ENCODE measurements at places on chromosomes 5 and 9.
A peak's percentile ranks its signal among the peaks of the same experiment; 100 is the strongest.

GRCh38 chr9:72883875-72884274, 69.0 kb downstream of the ALDH1A1 start:
- no peak for DNase-seq

DNA sequence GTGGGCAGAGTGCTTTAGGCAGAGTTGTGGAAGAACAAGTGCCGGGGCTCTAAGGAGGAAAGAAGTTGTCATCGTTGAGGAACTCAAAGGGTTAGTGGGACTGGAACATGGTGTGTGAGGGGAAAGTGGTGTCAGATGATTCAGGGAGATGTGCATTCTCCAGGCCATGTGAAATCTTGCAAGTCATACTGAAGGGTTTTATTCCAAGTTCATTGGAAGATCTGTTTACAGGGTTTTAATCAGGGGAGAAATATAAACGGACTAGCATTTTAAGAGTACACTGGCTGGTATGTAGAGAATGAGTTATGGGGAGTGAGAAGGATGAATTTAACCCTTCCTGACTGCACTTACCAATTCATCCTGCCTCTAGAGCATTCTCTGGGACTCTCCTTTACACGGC, 49.3 kb downstream of the NR2F1 start:
- no peak for DNase-seq

GRCh38 chr5:40736103-40736875, 19.5 kb downstream of the TTC33 start:
- peak; percentile 77 for DNase-seq

GRCh38 chr5:148172377-148172776, 4.0 kb downstream of the SPINK14 start:
- DNase-seq = no peak

DNA sequence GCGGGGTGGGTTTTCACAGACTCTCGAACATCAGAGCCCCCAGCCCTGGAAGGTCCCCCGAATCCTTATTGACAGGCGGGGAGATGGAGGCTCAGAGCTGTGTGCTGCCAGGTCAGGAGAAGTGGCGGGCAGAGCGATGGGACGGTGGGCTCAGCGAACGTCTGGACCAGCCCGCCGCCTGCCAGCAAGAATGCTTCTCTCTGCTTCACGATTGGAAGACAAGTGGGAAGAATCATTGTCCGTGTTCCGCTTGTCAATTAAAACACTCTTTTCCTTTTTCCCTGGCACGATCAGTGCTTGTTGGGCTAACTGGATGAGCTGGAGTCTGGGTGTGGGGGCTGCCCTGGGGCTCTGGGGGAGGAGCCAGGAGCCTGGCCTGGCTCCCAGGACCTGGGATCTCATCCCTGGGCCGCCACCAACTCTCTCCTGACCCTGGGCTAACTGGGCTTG, 1.6 kb downstream of the COL5A1 start:
- no peak for DNase-seq

DNA sequence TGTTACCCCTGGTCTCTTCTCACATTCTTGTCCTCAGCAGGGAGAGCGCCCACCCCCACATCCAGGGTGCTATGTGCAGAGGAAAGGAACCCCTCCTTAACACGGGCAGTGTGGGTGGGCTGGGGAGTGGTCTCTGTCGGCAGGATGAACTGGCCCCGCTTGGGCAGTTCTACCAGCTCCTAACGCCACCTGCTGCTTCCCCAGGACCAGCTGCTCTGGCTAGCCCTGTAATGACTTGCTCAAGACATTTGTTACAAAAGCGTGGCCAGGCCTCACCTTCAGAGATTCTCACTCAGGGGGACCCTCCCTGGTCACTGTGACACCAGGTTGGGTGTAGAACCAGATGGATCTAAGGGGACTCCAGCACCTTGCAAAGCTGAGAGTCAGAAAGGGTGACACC, 82.4 kb downstream of the HMCN2 start:
- DNase-seq = no peak

DNA sequence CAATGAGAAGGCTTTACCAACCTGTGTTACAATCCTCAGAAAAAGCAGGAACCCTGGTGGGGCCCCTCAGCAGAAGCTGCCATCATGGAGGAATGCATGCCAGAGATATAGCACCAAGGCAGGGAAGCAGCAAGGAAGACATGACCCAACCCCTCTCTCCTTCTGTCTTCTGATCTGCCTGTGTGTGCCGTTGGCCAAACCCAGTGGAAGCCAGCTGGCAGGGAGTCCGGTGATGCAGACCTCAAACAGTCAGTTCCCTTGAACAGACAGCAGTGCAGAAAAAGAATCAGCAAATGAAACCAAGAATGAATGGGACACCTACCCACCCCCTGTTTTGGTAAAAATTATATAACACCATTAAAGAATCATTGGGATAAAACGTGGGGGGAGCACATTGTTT, 234.2 kb downstream of the ZNF608 start:
- DNase-seq = no peak

DNA sequence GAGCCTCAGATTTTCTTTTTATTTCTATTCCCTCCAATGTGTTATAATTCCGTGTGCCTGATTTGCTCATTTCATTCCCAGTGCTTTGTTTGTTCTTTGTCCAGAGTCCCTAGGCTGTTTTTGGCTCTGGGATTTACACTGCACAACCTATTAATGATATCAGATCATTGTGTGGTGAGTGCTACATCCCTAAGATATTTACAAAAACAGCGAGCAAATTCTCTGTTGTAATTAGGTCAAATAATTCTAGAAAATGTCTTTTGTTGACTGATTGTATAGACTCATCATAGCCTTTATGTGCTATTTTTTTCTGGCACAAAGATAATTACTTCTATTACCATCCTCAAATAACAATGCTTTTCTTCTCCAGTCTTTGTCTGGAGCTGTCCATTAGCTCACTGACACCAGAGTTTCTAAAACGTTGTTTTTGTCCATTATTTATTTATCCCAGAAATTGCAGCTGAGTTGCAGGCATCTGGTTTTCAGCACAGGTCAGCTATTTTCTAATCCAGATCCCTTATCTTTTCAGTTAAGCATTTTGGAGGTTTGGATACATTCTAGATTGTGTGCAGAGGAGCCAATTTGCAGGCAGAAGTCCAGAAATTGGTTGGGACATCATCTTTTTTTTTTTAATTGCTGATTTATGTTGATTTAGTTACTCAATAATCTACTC, 379.9 kb upstream of the DMAC1 start:
- no peak for DNase-seq

DNA sequence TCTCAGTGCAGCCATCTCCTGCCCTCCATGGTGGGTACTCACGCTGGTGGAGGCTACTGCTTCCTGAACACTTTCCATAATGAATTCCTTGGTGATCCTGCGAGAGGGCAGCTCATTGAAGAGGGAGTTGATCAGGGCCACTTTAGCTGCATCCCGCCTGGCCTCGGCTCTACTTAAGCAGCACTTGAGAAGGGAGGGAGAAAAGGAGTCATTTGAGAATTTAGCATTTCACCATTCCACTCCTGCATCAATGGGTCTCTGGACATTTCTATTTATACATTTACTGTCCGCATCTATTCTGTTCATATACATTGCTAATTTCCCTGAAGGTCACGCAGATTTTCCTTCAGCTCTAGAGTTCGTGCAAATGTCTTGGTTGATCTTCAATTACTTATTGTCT, 35.1 kb downstream of the LIX1 start:
- no peak for DNase-seq

DNA sequence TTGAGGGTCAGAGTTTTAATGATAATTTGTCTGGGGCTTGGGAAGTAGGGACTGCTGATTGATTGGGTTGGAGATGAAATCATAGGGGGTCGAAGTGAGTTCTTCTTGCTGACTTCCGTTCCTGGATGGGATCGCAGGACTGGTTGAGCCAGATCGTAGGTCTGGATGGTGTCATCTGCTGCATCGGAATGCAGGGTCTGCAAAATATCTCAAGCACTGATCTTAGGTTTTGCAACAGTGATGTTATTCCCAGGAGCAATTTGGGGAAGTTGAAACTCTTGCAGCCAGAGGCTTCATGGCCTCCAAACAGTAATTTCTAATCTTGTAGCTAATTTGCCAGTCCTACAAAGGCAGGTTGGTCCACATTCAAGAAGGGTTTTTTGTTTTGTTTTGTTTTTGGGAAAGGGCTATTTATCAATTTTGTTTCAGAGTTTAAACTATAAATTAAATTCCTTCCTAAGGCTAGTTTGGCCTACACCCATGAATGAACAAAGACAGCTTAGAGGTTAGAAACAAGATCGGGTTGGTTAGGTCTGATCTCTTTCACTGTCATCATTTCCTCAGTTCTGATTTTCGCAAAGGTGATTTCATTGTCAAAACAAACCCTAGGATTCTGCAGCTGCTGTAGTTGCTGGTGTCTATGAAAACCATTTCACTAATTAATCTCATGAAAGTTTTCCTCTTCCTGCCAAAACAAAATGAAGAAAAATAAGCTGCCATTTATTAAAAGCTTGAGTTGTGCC, 388.0 kb downstream of the TMEM232 start:
- DNase-seq = no peak

DNA sequence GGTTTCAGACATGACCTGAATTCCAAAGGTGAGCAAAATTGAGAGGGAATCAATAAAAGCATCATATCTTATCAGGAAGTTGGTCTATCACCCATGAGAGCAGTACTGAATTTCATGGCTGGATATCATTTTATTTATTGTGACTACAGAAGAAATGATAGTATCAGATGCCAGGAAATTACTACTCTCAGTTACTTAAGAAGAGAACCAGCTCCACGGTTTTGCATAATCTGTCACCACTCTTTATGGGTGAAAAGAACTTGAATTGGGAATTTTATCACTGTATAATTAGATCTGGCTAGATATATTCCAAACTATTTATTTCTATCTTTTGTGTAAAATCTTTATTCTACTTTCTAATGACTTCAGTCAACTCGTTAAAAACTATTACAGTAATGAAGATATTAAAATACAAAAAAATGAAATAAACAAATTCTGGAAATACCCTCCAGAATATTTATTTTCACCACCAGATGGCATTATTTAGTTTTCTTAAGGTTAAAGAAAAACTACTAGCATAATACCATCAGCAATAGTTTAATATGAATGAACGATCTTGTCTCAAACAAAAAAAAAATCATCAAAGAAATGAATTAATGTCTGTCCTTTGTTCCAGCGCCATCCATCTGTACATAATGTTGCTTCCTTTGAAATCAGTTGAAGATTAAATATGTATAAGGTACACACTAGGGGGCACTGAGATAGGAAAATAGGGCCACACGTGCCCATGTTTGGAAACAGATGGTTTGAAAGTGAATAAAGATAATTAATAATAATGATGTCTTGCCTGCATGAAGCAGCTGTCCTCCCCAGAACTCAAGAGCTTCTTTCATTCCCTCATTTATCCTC, 84.7 kb upstream of the SLCO6A1 start:
- peak; percentile 52 for DNase-seq

- no peak for DNase-seq
Observed at GRCh38 chr5:114780290-114780689, 389.4 kb downstream of the TRIM36 start.

- no peak for DNase-seq
Observed at GRCh38 chr5:74948031-74948546, 81.9 kb upstream of the FAM169A start.

- DNase-seq = peak; percentile 62
Observed at GRCh38 chr9:129164246-129164930, 13.7 kb downstream of the IER5L start.
